ENCODE measurements at places on chromosomes 2 and 18.

- no peak for DNase-seq
Measured at GRCh38 chr18:74446631-74447403, 10.3 kb downstream of the DIPK1C start.

DNA sequence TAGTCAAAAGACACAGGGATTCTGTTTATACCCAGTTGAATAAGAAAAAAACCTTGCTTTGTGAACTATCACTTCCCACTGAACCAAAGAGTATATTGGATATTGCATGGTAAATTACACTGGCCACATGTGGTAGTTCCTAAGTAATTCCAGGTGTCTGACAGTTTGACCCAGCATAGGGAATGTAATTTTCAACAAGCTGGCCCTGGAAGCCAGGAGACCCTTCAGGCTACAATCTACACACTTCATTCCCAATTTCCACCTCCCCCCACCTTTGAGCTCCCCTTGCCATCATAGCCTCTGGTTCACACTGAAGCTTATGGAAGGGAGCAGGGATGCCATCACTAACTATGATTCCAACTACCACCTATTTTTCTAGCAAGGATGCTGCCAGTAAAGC is 2.8 kb downstream of the FRZB start:
- no peak for DNase-seq

DNA sequence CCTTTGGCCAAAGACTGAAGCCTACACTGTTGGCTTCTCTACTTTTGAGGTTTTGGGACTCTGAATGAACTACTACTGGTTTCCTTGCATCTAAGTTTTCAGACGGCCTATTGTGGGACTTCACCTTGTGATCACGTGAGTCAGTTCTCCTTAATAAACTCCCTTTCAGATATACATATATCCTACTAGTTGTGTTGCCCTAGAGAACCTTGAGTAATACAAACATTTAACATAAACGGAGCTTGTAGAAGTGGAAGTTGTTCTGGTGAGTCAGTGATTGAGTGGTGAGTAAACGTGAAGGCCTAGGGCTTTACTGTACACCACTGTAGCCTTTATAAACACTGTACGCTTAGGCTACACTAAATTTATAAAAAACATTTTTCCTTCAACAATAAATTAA is 107.2 kb upstream of the CDH2 start:
- DNase-seq: no peak

GRCh38 chr2:88148929-88149438 is 21.1 kb upstream of the FABP1 start:
- no peak for DNase-seq

DNA sequence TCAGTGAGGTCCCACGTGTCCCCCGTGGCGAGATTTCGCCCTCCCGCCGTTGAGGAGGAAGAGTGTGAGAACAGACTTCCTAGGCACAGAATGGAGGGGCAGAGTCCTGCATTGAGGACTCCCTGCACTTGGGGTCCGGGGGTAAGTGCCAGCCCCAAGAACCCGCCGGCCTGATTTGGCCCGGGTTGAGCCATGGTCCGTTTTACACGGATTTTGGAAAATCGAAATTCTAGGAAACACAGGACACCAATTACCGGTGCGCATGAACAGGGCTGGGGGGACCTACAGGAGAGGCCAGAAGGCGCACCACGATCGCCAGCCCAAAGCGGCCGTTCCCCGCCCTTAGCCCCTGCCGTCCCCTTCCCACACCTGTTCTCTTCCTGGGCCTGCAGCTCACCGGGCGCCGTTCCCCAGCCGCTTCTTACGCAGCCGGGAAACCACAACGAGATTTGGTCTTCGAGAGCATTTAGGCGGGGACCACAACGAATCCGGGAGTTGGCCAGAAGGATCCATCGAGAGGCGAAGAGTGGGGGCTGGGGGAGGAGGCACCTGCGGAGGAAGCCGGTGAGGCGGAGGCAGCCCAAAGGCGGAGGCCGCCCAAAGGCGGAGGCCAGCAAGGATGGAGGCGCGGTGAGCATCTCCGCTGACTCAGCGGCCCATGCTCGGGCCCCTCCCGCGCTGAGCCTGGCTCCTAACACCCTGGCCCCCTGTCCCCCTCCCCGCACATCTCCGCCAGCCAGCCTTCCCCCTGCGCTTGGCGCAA is 464 bp upstream of the TLX2 start:
- no peak for DNase-seq

DNA sequence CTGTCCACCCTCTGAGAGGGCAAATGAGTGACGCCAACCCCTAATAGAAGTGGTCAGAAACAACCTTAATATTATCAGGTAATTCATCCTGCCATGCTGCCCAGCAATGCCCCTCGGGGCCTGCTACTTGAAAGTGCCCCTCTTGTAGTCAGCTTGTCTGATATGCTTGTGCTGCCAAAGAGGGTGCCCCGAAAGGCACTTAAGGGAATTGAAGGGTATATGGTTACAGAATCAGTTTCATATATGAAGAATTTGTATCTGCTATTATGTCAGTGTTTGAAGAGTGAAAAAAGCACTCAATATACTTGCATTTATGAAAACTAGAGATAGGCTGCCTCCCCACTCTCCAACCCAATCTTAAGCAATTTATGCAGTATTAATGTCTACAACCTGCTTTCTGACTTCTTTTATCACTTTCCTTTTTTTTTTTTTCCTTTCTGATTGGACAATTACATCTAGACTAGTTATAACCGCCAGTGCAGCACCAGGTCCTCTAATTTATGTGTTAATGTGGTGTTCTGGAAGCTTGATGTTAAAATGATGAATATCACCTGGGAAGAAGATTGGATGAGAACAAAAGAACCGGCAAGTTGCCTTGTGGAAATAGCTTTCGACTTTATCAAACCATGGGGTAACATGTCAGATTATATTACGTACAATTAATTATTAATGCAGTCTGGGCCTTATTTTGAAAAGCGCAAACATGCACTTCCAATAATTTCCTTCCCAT is 646.9 kb upstream of the ACVR2A start:
- no peak for DNase-seq

DNA sequence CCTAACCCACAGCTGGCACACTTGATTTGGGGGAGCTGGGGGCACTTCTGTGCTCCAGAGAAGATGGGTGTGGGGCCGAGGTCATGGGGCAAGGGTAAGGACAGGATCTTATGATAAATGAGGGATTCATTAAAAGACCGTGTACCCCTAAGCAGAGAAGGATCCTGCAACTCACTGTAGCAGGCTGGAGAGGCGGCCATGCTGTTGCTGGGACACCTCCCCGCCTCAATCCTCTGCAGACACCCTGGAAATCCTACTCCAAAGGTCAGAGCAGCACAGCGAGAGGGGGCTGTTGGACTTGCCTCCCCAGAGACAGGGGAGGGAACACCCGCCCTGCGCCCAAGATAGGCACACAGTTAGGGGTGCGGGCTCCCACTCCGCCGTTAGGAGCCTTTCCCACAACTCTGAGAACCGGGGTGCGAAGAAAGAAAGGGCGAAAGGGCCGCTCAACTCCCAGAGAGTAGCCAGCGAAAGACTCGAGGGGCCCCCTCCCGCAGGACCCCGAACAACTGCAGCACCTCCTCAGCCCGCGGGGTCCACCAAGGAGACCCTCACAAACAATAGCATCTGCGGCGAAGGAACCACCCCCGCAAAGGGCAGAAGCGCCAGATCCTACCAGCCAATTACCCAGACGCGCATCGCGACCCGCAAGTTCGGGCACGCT is 1.4 kb downstream of the PARD6G start:
- DNase-seq: no peak

GRCh38 chr2:148926291-148926961 is 51.4 kb downstream of the KIF5C start:
- DNase-seq: peak; percentile 68

- no peak for DNase-seq
Measured at GRCh38 chr2:221480163-221480562, 91.9 kb downstream of the EPHA4 start.

- no peak for DNase-seq
Measured at GRCh38 chr18:34321066-34321465, 96.4 kb upstream of the NOL4 start.

GRCh38 chr2:200483729-200484198 is 26.1 kb downstream of the KCTD18 start:
- peak; percentile 61 for DNase-seq

DNA sequence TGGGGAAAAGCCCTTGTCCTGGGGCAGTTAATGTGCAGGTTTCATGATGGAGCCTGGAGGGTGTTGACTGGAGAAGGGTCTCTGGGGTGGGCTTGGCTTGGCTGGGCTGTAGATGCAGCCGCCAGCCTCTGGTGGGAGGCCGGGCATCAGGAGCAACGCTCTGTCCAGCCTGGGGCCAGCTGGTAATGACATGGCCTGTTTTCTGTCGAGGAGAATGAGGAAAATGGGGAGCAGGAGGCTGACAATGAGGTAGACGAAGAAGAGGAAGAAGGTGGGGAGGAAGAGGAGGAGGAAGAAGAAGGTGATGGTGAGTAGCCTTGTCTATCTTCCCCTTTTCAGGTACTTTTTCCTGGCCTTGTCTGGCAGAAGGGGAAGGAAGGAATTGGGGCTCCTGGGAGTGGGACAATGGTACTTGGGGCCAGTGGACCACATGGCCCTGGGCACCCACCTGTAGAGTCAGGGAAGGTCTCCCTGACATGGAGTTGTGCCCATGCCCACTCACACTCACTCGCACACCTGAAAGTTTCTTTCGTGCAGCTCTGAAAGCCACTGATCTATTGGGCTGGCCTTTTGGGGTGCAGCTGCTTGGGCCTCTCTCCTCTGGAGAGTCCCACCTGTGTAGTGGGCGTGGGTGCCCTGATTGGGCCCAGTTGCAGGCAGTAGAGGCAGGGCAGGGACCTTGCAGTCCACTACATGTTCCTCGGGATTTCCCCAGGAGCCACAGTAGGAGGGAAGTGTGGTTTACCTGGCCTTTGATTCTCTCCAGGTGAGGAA is 3.5 kb downstream of the PTMA start:
- DNase-seq: no peak

DNA sequence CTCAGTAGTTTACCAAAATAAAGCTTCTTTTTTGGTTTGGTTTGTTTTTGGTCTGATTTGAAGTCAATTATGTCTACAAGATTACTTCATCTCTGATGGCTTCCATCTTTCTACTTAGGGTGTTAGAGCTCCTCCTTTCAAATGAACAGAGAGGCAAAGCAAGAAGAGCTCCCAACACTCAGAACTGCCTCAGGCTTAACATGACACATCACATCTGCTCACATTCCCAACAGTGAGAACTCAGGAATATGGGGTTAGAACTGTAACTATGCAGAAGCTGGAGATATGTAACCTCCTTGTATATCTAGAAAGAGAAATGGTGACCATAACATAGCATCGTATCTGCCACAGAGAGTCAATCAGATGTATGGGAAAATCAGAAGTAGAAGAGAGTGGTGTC is 11.4 kb upstream of the LRATD1 start:
- no peak for DNase-seq

- DNase-seq: no peak
Measured at GRCh38 chr18:10846657-10847407, 302.5 kb downstream of the PIEZO2 start.

- DNase-seq: no peak
Measured at GRCh38 chr2:34104601-34105000, 505.5 kb upstream of the FAM98A start.

Measured in HEK293T (cell line).